ENCODE measurements at places on chromosomes 13 and 19.

- DNase-seq = no peak
These were observed 71.9 kb downstream of the OLFM4 start for GRCh38 chr13:53100394-53101063.

DNA sequence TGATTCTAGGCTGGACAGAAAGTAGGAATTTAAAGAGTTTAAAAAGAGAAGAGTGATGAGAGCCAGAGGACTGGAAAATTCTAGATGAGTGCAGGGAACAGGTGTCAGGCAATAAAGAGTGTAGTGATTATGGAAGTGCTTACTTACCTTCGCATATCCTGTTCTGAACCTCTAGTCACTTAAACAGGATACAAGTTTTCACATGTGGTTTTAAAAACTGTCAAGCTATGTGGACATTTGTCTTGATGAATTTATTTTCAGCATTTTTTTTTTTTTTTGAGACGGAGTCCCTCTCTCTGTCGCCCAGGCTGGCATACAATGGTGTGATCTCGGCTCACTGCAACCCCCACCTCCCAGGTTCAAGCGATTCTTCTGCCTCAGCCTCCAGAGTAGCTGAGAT lies 34.3 kb upstream of the IL17D start:
- no peak for DNase-seq

DNA sequence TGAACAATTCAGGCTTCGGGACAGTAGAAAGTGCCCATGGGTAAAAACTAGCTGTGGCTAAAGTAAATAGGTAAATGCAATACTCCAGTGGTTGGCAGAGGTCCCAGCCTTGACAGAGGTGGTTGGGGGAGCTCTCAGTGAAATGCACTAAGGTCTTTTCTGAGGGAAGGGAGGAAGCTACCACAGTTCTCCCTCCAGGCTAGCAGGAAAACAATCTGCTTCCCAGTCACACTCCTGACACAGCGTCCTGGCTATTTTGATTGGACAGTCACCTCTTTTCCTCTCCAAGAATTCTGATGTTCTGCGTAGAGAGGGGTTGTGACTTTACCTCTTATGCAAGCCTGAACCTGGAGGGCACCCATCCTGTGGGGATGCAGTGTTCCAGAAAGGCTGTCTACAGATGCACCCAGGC lies 128.7 kb downstream of the CYSLTR2 start:
- no peak for DNase-seq

DNA sequence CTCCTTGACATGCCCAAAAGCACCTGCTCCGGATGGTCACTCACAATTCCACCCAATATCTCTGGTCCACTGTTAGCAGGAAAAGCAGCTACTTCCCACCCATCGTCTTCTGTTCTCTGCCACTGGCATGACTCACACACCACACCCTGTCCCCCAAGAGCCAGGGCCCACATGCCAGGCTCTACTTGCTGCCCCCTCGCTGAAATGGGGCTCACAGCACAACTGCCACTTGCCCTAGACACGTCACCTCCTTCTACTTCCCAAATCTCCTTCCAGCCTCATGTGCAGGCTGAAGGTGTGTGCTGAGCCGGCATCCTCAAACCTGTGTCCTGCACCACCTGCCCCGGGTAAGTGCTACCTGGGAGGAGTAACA lies 65.0 kb downstream of the TBC1D4 start:
- no peak for DNase-seq

- DNase-seq = no peak
These were observed 104.5 kb upstream of the DIAPH3 start for GRCh38 chr13:60268203-60268555.

- no peak for DNase-seq
These were observed 1.3 kb upstream of the RUBCNL start for GRCh38 chr13:46388308-46388707.

Measured in NCI-H187 treated with DMSO at 0.1 percent for 48 hours (cell line).